ENCODE measurements at places on chromosomes 4 and X. TPM values are rescaled to one million over a fixed set of nuclear protein-coding genes. Genes with fewer than 3 reads are reported as not detected.

NAA11 gene
- total RNA-seq: not detected

JADE3 gene
- total RNA-seq: 7.6 TPM

KLHL4 gene
- 1.5 TPM for total RNA-seq

MAOB gene
- 62.5 TPM for total RNA-seq

- DNase-seq: no peak
These were observed 297.7 kb upstream of the HAND2 start for GRCh38 chr4:173827707-173828106.

DNA sequence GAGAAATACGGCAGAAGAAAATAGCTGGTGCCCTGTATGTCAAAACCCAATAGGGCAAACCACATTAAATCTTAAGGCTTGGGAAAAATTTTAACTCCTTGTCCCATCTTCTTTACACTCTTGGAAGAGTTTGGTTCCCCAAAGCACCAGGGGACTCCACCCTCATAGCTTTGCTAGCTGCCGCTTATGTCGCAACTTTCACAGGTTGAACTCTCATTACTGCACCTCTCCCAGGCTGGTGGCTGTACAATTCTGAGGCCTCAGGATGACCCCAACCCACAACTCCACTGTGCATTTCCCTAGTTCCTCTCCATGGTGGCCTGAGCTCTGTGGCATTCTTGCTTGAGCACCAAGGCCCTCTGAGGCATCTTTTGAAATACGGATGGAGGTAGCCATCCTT, 1478.8 kb downstream of the FAM133A start:
- no peak for DNase-seq

- DNase-seq: peak; percentile 17
These were observed 1.8 kb downstream of the DKK2 start for GRCh38 chr4:107034091-107034995.

DNA sequence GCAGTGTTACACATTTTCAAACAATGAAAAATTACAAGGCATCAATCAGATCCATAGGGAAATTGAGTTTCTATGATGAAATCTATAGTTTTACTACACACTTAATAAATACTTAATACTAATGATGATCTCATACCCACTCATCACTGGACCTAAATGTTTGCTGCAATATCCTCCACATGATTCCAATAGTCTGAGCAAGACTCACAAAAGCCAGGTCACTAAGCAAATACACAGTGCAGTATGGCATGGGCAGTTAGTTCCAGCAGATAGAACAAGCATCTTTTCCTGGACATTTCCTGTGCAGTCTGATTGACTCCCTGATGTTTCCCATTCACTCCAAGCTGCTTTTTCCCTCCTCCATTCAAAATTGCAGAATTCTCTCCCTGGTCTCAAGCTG, 109.0 kb upstream of the ATOH1 start:
- DNase-seq: no peak

DNA sequence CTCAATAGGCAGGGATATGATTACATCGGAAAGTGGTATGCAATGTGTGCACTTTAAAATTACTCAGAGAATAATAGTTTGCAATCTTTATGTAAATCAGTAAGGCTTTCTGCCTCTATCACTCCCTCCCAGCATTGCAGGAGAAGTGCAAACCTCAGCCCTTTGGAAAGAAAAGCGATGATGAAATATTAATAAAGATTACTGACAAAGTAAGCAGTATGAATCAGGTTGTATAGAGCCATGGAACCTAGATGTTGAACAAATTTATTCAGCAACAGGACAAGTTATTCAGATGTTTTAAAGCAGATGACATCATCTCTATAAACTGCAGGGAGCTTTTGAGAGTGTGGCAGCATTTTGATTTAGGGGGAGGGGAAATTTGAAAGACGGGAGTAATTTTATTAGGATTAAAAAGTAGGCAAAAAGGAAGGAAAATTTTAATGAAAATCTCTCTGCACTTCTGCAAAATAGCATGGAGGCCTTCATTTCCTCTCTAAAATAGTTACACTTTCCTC, 631.7 kb upstream of the GRIA3 start:
- no peak for DNase-seq
